ENCODE measurements at places on chromosomes 6 and 20.

- DNase-seq: no peak
Measured at GRCh38 chr6:128280960-128281359, 239.4 kb downstream of the PTPRK start.

DNA sequence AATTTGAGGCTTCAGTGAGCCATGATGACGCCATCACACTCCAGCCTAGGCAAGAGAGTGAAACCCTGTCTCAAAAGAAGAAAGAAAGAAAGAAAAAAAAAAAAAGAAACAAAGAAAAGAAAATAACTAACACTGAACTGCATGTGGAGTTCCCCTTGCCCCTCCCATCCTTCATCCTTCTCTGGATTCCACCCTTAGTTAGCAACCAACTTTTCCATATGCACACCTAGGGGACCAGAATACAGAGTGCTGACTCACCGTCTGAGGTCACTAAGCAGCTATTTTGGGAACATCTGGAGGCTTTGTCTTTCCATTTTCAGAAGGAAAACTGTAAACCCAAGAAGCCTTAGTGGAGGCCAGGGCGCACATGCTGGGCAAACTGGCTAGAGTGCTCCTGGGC is 257.4 kb downstream of the MAFB start:
- DNase-seq: no peak

GRCh38 chr6:56199956-56200355 is 47.4 kb downstream of the COL21A1 start:
- DNase-seq: no peak

GRCh38 chr20:37669062-37669772 is 24.6 kb upstream of the CTNNBL1 start:
- DNase-seq: peak; percentile 32

- DNase-seq: no peak
Measured at GRCh38 chr6:14280766-14281293, 163.3 kb downstream of the CD83 start.

- DNase-seq: no peak
Measured at GRCh38 chr6:120122401-120122800, 772.8 kb upstream of the MAN1A1 start.

DNA sequence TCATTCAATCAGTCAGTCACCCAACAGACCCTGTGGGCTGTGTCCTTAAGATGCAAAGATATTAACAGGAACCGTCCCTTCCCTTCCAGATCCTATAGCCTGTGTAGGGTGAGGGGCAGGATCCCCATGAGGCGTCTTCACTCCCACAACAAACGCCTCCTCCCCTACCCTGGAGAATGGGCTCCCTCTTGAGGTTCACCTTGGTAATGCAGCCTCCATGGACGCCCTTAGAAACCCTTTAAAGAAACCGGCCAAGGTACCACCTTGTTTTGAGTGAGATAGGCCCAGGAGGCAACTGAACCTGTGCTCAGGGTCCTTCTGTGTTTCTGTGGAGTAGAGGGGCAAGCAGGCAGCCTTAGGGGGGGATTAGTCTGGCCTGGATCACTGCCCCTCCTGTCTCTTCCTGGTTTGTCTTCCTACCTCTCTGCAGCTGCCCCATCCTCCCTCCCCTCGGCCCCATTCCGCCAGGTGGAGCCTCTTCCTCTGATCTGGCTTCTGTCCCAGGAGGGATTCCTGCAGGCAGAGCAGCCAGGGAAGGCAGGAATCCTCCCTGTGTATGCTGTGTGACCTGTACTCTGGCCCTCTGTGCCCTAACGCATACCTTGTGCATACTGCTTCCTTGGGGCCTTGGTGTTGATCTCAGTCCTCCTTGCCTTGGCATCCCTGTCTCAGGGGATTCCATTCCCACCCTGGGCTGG is 6.6 kb upstream of the GUCA1A start:
- peak; percentile 45 for DNase-seq

DNA sequence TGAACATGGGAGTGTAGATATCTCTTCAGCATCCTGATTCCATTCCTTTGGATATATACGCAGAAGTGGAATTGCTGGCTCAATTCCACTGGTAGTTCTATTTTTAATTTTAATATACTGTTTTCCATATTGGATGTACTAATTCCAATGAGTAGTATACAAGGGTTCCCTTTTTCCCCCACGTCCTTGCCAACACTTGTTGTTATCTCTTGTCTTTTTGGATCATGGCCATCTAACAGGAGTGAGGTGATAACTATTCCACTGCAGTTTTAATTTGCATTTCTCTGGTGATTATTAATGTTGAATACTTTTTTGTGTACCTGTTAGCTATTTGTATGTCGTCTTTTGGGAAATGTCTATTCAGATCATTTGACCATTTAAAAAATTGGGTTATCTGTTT is 91.5 kb downstream of the ZFAND3 start:
- DNase-seq: no peak

GRCh38 chr6:155424181-155424580 is 31.5 kb downstream of the NOX3 start:
- DNase-seq: no peak

GRCh38 chr6:21694168-21694567 is 100.6 kb downstream of the SOX4 start:
- DNase-seq: no peak

GRCh38 chr6:43128926-43129325 is 42.1 kb upstream of the SRF start:
- no peak for DNase-seq

GRCh38 chr6:52420668-52421358 is 671 bp downstream of the EFHC1 start:
- DNase-seq: no peak

DNA sequence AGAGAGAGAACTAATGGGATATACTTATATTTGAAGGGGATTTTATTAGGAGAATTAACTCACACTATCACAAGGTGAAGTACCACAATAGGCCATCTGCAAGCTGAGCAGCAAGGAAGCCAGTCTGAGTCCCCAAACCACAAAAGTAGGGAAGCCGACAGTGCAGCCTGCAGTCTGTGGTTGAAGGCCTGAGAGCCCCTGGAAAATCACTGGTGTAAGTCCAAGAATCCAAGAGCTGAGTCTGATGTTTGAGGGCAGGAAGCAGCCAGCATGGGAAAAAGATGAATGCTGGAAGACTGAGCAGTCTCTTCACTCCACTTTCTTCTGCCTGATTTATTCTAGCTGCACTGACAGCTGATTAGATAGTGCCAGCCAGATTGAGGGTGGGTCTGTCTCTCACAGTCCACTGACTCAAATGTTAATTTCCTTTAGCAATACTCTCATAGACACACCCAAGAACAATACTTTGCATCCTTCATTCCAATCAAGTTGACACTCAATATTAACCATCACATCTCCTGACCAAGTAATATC is 823.9 kb downstream of the PHF3 start:
- DNase-seq: no peak

DNA sequence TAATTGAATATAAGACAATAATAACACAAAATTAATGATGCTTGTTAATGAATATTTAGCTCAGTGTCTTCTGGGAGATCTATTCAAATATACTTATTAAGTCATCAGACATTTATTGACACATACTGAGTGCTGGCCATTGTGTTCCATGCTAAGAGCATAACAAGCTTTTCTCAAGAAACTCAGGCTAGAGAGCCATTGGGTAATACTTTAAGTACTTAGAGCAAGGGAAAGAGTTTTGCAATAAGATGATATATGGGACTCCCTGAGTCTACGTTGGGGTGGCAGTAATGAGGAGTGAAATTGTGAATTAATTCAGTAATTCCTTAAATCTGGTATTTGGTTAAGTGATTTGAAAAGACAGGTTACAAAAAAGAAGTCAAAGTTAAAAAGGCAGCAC is 11.1 kb downstream of the TMEM200A start:
- no peak for DNase-seq

DNA sequence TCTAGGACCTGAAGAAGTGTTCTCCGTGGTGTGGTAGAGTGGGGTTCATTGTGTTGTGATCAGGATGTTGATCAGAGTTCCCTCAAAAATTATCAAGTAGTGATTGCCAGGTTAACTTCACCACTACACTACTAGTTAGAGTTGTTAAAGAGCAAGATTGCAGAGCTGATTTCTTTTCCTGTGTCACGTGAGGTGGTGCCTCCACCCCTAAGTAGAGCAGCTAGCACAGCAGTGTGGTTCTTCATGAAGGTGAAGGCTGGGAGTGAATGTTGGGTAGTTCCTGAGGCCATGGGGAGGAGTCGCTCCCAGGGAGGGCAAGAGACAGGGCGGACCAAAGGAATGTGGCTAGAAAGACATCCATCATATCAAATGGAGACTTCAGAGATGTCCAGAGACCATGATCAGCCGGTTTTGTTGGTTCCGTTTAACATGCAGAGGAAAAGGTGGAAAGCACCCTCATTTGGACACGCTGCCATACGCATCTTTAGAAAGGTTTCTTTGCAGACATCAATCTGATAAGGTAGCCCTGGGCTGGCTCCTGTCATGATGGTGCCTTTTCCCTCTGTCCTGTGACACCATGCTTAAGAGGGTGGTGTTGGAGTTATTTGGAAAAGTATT is 79.2 kb upstream of the IYD start:
- DNase-seq: no peak

DNA sequence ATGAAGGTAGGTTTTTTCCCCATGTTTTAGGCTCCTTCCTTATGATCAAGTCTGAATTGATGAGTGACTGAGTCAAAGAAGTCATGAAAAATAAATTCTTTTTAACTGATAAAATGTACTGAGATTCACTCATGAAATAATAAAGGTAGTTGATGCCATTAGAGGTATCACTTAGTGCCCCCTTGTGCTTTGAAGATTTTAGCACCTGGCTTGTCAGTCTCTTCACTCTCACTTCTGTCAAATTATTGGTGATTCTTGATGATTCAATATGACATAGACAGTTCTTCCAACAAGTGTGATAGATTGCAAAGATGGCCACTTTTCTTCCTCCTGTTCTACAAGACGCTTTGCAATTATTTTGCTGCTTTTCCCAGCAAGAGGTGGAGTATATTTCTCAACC is 4.2 kb upstream of the DLK2 start:
- DNase-seq: no peak

DNA sequence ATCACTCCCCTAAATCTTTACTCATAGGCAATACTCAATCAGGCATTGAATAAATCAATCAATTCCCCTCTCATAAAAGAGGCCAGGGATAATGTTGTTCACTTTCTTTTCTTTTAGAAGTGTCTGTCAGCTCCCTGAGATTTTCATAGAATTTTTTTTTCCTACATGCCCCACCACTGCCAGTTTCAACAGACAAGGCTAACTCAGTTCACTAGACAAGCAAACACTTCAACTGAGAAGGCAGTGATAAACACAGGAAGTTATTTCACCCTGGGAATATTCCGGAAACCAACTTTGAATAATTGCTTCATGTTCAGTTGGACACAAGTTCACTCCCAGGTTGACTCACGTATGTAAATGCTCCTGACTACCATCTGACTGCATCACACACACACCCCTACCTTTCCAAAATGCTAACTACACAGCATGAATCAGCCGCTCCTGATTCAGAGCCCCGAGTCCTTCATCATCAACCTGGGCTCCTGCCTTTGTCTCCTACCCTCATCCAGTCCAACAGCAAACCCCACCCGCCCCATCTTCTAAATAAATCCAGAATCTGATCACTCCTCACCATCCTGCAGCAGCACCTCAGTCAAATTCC is 143.9 kb downstream of the BCAS1 start:
- peak; percentile 99 for DNase-seq

- no peak for DNase-seq
Measured at GRCh38 chr20:25571817-25572216, 13.5 kb downstream of the NINL start.

DNA sequence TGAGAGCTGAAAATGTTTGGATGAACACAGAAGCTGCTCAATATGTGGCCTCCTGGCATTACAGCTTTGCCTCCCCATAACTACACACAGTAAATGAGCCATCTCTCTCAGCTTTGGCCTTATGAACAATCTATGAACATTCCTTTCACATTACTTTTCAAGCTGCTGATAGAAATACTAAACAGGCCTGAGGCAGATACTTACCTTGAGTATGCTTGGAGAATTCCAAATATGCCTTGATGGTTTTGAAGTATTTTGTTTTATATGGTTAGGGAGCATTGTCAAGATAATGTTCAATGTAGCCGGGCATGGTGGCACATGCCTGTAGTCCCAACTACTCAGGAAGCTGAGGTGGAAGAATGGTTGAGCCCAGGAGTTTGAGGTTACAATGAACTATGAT is 104.5 kb downstream of the CD24 start:
- DNase-seq: no peak

GRCh38 chr20:52748990-52749389 is 223.2 kb upstream of the TSHZ2 start:
- DNase-seq: no peak

DNA sequence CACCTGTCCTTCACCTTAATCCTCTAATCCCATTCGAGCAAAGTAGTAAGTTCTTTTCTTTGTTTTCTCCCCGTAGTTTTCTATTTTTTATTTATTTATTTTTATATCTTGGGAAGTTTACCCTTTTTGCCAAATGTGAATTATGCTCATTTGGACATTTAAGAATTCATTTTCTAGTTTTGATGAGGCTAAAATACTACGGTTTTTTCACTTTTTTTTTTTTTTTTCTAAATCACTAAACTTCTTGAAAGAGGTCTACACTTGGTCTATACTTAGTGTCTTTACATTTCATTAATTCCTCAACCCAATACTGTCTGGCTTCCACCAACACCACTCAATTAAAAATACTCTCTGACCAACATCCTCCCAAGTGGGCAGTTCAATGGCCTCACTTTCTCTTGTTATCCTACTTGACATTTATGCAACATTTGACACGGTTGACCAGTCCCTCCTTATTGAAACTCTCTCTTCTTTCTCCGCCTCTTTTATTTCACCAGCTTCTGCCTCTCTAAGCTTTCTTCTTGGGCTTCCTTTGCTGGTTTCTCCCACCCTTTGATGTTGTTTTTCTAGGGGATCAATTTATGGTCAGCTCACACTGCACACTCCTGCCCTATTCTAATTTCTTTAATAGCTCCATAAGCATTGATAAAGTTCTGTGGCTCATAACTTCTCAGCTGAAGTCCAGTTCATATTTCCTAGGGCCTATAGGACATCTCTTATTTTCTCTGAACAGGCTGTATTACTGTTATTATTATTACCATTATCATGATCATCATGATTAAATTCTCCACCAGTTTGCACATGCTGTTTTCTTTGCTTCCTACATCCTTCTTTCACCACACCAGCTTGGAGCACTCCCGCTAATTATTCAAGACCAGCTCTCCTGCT is 72.6 kb upstream of the CITED2 start:
- no peak for DNase-seq

GRCh38 chr6:15017261-15017660 is 228.6 kb upstream of the JARID2 start:
- DNase-seq: peak; percentile 57
